Fibroblast of skin of left biceps (primary cell): ENCODE measurements at places on chromosomes 3 and 15.

- no peak for DNase-seq
Measured at GRCh38 chr3:64161481-64161952, 63.7 kb downstream of the PRICKLE2 start.

GRCh38 chr3:63911509-63911872 lies 692 bp downstream of the SCAANT1 start:
- DNase-seq, result no peak

DNA sequence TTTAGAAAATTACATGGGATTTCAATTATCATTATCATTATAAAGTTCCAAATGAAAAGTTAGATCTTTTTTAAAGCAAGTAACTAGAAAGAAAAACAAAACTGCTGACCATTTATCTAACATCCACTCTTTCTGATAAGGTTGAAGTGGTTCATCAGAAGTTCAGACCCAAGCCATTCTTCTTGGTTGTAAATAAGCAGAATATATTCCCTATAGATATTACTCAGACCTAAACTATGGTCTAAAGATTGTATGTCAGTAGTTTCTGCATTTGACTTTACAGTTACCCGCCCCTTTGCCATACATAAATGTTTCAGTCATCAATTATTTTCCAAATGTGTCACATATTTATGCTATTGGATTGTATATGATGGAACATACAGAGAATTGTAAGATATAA lies 136.7 kb downstream of the PLOD2 start:
- DNase-seq, result no peak

GRCh38 chr3:115657168-115657567 lies 33.9 kb downstream of the GAP43 start:
- no peak for DNase-seq

DNA sequence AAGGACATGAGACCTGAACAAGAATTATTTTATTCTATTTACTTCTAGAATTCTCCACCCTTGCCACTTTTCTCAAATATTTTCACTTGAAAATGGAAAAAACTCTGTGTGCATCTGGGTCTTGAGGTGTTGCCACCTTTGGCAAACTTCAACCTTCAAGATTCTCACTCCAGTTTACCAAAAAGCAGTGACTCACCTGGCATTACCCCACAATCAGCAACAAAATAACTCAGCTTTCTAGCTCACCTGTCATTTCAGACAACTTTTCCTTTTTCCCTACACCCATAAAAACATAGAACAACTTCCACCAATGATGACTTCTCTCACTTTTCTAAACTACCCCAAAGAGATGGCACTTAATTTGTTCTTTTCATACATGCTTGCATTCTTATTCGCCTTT lies 115.8 kb downstream of the DUT start:
- DNase-seq, result no peak

DNA sequence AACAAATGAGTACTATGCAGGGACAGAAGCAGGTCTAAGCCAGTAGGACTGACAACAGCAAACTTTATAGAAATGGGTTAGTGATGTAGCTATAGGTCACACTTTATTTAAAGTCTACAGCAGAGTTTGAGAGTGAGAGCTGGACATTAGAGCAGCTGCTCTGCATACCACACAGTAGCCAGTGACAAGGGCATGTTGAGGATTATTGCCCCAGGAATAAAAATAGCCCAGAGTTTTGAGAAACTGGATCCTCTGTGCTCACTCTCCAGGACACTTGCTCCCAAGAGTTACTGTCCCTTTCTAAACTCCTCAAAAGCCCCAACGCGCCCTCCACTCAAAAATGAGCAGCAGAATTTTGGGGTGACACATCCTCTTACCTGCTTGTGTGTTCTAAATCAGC lies 21.1 kb downstream of the LRTM1 start:
- DNase-seq, result no peak

DNA sequence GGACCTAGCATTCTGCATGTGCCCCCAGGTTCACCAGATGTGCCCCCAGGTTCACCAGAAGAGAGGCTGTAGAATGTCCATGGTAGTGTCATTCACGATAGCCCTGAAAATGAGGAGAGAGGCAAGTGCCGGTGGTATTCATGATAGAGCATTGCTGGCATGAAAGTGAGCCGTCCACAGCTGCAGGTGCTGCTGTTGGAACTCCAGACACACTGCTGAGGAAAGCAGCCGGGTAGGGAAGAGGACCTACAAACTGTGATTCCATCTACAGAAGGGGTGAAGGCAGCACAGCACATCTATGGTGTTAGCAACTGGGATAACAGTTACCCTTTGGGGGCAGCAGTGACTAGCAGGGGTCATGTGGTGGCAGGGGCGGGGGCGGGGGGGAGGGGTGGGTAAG lies 125.0 kb upstream of the PLXNA1 start:
- DNase-seq, result no peak

GRCh38 chr3:51948016-51948580 lies 5.9 kb downstream of the PARP3 start:
- no peak for DNase-seq

GRCh38 chr3:144107923-144108322 lies 136.3 kb downstream of the DIPK2A start:
- DNase-seq, result no peak

DNA sequence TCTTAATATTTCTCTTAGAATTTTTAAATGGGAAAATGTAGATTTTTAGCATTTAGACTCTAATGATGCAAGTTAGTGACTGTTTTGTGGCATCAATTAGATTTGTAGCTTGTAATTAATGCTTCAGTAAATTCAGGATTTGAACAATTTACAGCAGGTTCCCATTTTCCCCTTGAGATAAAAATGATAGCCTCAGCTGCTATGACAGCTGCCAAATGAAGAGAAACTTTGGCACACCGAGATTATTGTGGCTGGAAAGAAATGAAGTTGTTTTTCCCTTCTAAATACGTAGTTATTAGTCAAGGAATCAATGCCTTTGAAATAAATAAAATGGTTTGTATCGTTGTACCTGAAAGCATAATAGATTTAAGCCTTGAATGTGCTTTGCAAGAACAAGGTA lies 206.4 kb upstream of the P2RY1 start:
- DNase-seq, result no peak

DNA sequence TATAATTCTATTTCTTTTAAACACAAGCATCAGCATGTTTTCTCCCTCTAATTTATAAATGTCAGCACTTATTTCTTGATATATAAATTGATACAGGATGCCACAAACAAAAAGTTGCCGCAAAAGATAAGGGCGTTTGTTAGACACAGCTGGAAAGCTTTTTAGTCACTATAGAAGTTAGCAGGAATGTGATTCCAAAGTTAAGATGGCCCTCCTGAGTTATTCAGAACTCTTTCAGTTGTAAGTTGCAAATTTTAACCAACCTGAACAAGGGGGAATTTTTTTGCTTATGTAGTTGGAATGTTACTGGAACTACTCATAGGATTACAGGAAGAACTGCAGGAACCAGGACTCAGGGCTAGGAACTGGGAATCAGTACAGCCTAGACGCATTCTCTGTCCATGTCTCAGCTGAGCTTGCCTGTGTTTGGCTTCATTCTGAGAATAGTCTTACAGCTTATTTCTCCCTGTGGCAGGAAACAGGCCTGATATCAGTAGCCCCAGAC lies 166.3 kb downstream of the VGLL4 start:
- DNase-seq, result peak; percentile 83

DNA sequence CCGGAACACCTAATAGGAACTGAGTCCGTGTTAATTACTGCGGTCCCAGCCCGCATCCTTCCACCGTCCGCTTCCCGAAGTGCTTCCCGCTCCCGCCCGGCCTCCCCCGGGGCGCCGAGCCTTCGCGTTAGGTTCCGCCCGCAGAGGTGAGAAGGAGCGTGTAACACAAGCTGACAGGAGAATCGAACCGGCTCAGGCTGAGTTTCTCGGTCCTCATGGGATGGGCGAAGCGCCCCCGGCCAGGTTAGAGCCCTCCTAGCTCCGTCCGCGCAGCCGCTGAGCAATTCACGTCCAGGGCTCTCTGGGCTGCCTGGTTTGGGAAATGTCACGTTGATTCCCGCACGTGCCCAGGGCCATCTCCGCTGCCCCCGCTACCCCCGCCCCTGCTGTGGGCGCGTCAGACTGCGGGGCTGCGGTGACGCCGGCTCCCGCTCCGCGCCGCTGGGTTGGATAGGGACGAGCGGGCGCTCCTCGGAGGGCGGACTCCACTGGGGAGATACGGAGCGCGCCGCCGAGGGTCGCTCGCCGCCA lies 954 bp downstream of the CLDN11 start:
- DNase-seq, result no peak

DNA sequence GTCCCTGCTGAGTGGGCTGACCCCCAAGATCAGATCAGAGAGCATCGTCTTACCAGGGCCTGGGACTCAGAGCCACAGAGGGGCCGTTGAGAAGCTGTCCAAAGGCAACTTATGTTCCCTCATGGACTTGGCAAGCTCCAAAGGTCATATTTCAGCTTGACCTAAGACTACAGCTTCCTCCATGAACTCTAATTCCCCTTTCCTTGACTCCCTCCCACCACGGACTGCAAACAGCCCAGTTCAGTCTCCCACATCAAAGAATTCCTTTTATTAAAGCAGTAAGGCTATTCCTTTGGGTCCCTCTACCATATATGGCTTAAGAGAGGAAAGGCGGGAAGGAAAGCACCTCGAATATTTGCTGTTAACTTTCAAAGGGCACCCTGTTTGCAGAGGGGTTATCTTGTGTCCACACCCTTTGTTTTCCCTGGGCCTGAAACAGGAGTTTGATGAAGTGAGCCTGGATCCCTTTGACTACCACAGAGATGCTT lies 146.1 kb upstream of the THBS1 start:
- no peak for DNase-seq

DNA sequence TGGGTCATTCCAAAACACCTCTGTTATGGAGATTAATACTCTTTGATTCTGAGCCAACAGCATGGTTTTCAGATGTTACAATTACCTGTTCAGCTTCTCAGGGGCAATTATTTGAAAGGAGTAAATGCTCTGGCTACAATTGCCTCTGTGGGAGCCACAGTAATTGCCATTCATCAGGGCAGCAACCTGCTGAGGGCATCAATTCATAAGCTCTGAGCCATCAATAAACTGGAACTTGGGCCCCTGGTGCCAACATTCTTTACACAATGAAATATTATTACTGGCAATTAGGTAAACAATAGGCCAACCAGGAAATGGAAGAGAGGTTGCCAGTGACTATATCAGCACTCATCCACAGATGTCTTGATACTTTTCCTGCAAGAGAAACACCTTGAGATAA lies 660.8 kb downstream of the MECOM start:
- DNase-seq, result no peak

- DNase-seq, result no peak
Measured at GRCh38 chr3:172146349-172146748, 107.0 kb downstream of the FNDC3B start.

DNA sequence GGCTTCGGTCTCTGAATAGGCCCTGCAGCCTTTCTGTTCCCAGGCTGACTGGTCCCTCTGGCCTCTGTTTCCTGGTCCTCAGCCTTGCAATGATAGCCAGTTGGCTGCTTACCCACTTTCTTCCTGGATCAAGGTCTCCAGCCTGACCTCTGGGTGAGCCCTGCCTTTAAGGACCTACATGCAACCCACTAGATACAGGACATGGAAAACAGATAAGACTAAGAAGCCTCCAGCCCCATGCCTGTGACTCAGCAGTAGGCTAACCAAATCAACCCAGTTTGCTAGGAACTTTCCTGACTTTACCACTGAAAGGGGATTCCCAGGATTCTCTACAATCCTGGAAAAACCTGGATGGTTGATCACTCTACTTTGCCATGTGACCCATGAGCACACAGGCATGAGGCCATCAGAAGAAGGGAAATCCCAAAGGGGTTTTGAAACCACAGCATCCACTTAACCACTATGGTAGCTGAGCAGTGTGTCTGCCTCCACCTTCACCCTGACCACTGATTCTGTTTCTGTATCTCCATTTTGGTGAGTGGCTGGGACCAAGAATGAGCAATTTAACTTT lies 188.1 kb downstream of the CHST2 start:
- DNase-seq, result no peak

DNA sequence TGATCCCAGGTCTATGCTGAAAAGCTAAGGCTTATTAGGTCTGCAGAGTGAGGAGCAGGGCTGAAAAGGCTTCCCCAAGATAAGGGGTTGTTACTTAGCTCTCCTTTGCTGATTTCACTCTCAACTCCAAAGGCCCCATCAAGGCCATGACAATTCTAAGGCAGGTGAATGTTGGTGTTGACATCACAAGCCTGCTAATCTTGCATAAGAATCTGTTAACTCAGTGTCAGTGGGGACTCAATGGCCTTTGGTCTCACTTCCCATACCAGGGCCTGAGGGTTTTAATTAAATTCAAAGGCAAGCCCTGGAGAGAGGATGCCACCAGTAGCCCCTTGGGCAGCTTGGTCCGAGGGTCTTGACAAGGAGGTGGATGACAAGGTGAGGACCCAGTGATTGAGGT lies 9.4 kb upstream of the ALAS1 start:
- DNase-seq, result no peak

DNA sequence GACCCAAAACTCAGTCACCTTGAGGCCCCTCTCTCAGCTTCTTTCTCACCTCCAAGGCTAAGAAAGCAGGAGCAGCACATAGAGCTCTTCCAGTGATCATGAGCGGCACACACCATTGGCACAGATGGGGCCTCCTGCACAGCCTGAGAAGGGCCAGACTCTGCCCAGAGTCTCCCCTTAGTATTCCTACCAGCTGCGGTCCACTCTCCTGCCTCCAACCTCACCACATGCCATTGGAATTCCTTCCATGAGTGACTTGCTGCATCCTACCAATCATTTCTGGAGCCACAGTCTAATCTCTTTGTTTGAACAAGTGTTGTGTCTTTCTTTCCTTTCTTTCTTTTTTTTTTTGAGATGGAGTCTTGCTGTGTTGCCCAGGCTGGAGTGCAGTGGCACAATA lies 39.3 kb downstream of the CDCP1 start:
- no peak for DNase-seq

- no peak for DNase-seq
Measured at GRCh38 chr15:78154955-78155354, 5.8 kb downstream of the IDH3A start.

- DNase-seq, result no peak
Measured at GRCh38 chr3:56761887-56762651, 39.7 kb downstream of the ARHGEF3 start.

GRCh38 chr15:101237251-101237650 lies 14.6 kb downstream of the CHSY1 start:
- no peak for DNase-seq

- no peak for DNase-seq
Measured at GRCh38 chr15:73028031-73028430, 24.2 kb upstream of the NEO1 start.

- DNase-seq, result peak; percentile 30
Measured at GRCh38 chr3:122680475-122681283, at the start of gene PARP14. PARP14 (plus strand) TSS chr3:122680839; CDS start chr3:122680884, 45 bp downstream.

DNA sequence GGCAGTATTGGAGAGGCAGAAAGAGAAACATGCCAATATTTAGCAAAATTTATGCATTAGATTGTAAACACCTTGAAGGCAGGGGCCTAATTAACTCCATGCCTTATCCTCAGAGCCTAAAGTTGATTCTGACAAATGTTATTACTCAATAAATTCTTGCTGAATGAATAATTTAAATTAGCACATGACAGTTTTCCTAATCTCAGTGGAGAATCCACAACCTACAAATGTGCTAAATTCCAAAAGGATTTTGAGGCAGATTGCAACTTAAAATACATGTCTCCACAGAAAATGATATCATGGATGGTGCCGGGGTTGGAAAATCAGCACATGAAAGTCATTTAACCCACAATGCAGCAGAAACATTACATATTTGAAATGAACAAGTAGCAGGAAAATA lies 41.1 kb upstream of the NANOGP8 start:
- DNase-seq, result no peak
